ENCODE measurements at places on chromosomes 1 and 21. TPM values are rescaled to one million over a fixed set of nuclear protein-coding genes. Genes with fewer than 3 reads are reported as not detected.

MAP7D1 gene
- total RNA-seq, result 186 TPM

KIAA1614 gene
- total RNA-seq, result 9.8 TPM

NFASC gene
- total RNA-seq, result 29.5 TPM

LYPD8 gene
- total RNA-seq, result not detected

CBR3 gene
- total RNA-seq, result 27.6 TPM

C8B gene
- not detected for total RNA-seq

MNDA gene
- 11.0 TPM for total RNA-seq

MATN1 gene
- total RNA-seq, result 1.5 TPM

ERG gene
- 177 TPM for total RNA-seq

KLF17 gene
- 0.92 TPM for total RNA-seq

SLC22A15 gene
- total RNA-seq, result 11.9 TPM

GRCh38 chr1:211229365-211229759 lies 29.8 kb upstream of the RCOR3 start:
- no peaks in the 10 kb centered on the region for H3K4me1 ChIP-seq
- H3K27ac ChIP-seq, result no peak overlapping the region
- no peak overlapping the region for H3K4me3 ChIP-seq
- no peaks in the 10 kb centered on the region for H3K36me3 ChIP-seq

- peak overlapping the region; percentile 18 for H3K4me3 ChIP-seq
- no peak for DNase-seq
- H3K36me3 ChIP-seq, result no peaks in the 10 kb centered on the region
- H3K27me3 ChIP-seq, result no peaks in the 10 kb centered on the region
These were observed 203.0 kb downstream of the TOMM20 start for GRCh38 chr1:234925440-234926263.

DNA sequence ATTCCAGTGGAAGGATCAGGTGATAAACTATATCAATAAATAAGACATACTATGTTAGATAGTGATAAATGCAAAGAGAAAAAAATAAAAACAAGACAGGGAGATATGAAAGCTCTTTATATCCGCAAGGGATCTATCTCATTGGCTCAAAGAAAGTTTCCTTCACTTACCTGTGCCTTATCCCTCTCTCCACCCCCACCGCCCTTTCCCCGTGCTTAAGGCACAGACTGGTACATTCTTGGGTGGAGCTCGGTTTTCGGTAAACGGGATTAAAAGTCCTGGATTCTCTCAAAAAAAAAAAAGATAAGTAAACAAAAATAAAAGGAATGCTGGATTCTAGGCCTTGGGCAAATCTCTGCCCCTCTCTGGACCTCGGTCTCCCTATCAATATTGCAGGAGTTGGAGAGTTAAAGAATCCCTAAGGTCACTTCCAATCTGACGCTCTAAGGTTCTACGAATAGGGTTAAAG lies 593 bp upstream of the DNAJC16 start:
- H3K27ac ChIP-seq, result peak overlapping the region; percentile 86
- no peaks in the 10 kb centered on the region for H3K27me3 ChIP-seq
- no peak for DNase-seq

GRCh38 chr1:54887665-54888071 lies 673 bp upstream of the DHCR24 start:
- H3K36me3 ChIP-seq, result no peaks in the 10 kb centered on the region
- H3K4me1 ChIP-seq, result peaks cover 23% of the 10 kb centered on the region
- H3K4me3 ChIP-seq, result peak overlapping the region; percentile 95
- H3K27me3 ChIP-seq, result no peaks in the 10 kb centered on the region
- DNase-seq, result no peak

GRCh38 chr21:28811860-28812259 lies 180.8 kb downstream of the LTN1 start:
- no peaks in the 10 kb centered on the region for H3K27me3 ChIP-seq
- H3K4me1 ChIP-seq, result peaks cover 3% of the 10 kb centered on the region
- no peaks in the 10 kb centered on the region for H3K36me3 ChIP-seq
- no peak for DNase-seq

- no peaks in the 10 kb centered on the region for H3K27me3 ChIP-seq
- no peaks in the 10 kb centered on the region for H3K4me1 ChIP-seq
- H3K4me3 ChIP-seq, result no peak overlapping the region
- no peaks in the 10 kb centered on the region for H3K36me3 ChIP-seq
- H3K27ac ChIP-seq, result no peak overlapping the region
- no peak for DNase-seq
These were observed 380.0 kb downstream of the DSCAM start for GRCh38 chr21:40466893-40467483.

DNA sequence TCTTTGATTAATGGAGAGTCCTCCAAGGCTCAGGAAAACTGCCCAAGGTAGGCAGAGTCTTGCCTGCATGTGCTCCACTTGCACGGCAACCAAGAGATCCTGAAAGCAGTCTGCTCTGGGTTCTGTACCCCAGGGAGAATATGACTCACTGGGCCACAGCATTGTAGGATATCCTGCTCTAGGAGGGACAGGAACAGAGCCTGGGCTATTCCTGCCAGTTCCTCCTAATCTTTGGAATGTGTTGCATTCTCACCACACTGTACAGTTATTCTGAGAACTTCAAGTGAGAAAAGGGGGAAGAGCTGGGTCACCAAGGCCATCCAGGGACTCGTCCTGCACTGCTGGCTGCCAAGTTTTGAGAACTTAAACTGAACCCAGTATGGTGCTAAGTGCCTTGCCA lies 278.5 kb downstream of the MATN1 start:
- DNase-seq, result no peak
- no peak overlapping the region for H3K4me3 ChIP-seq
- no peak overlapping the region for H3K27ac ChIP-seq
- no peaks in the 10 kb centered on the region for H3K36me3 ChIP-seq
- H3K27me3 ChIP-seq, result no peaks in the 10 kb centered on the region

GRCh38 chr1:93322349-93322748 lies 23.4 kb upstream of the DR1 start:
- H3K27me3 ChIP-seq, result no peaks in the 10 kb centered on the region
- no peaks in the 10 kb centered on the region for H3K4me1 ChIP-seq
- no peak overlapping the region for H3K27ac ChIP-seq
- no peak overlapping the region for H3K4me3 ChIP-seq
- no peaks in the 10 kb centered on the region for H3K36me3 ChIP-seq

DNA sequence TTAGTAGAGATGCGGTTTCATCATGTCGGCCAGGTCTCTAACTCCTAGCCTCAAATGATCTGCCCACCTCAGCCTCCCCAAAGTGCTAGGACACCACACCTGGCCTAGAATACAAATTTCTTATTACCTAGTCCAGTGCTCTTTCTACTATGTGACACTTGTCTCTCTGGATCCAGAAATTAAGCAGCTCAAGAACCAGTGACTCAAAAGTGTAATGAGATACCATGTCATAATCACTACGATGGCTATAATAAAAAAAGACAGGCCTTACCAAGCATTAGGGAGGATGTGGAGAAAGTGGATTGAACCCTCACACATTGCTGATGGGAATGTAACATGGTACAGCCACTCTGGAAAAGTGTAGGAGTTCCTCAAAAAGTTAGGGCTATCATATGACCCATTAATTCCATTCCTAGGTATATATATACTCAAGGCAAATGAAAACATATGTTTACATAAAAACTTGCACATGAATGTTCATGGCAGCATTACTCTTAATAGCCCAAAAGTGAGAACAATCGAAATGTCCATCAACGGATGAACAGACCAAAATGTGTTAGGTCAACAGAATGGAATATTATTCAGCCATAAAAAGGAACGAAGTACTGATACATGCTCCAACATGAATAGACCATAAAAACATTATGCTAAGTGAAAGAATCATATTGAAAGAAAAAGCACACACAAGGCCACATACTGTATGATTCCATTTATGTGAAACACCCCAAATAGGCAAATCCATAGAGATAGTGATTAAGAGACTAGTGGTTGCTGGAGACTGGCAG lies 8.3 kb downstream of the TEX38 start:
- DNase-seq, result no peak
- peaks cover 51% of the 10 kb centered on the region for H3K36me3 ChIP-seq
- no peaks in the 10 kb centered on the region for H3K4me1 ChIP-seq
- no peak overlapping the region for H3K4me3 ChIP-seq
- H3K27me3 ChIP-seq, result no peaks in the 10 kb centered on the region

DNA sequence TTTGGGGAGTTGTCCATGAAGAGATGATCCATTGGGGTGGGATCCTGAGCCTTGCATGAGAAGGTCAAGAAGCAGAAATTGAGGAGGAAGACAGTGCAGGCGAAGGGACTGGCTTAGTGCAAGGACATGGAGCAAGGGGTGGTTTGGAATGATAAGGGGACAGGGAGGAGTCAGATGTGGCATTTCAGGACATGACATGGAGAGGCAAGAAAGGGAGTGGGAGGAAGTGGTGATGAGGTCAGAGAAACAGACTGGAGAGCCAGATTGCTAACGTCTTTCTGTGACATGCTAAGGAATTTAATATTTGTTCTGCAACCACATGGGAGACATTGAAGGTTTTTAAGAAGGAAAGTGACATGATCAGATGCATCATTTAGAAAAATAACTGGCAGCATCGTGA lies 346.8 kb upstream of the FMN2 start:
- H3K27ac ChIP-seq, result no peak overlapping the region
- no peak for DNase-seq
- H3K27me3 ChIP-seq, result no peaks in the 10 kb centered on the region
- no peak overlapping the region for H3K4me3 ChIP-seq

DNA sequence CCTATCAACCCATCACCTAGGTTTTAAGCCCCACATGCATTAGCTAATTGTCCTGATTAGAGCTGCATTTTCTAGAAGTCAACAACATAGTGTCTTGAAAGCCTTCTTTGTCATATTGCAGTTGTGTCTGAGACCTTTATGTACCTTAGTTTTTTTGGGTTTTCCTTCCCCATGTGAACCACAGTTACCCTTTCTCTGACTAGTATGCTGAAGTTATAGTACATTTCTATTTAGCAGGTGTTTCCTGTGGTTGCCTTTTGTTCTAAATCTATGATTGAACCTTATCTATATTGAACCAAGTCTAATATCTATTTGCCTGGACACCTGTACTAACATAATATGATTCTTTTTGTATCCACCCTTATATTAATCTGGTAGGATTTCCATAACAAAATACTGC lies 135.6 kb downstream of the ST6GALNAC3 start:
- H3K4me1 ChIP-seq, result peaks cover 4% of the 10 kb centered on the region
- H3K36me3 ChIP-seq, result no peaks in the 10 kb centered on the region
- no peak overlapping the region for H3K27ac ChIP-seq
- H3K4me3 ChIP-seq, result no peak overlapping the region
- no peak for DNase-seq

DNA sequence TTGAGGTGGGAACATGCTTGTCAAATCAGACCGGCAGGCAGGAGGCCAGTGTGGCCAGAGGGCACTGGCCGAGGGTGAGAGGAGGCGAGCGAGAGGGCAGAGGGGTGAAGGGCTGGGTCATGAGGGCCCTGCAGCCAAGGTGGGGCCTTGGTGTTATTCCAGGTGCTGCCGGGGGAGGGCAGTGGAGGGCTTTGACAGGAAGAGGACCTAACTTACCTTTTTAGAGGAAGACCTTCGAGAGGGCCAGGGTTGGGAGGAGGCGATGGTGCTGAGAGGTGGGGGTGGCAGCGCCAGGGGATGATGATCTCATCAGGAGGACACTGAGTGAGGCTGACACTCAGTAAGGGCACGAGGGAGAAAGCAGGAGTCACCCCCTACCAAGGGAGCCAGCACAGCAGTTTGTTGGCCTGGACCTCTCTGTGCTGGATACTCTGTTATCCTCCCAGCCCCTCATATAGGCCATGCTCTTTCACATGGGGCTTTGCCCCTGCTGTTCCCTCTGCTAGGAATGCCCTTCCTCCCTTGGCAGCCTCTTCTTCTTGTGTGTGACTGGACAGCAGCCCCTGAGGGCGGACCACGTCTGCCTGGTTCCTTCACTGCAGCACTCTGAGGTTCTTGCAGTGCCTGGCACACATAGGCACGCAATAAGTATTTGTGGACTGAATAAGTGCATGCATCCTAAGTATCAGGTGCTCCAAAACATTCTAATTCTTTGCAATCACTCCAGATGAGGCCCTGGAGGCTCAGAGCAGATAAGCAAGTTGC lies 7.5 kb upstream of the TTC22 start:
- H3K4me3 ChIP-seq, result no peak overlapping the region
- no peak for DNase-seq
- no peaks in the 10 kb centered on the region for H3K36me3 ChIP-seq
- H3K27me3 ChIP-seq, result no peaks in the 10 kb centered on the region
- H3K4me1 ChIP-seq, result peaks cover 4% of the 10 kb centered on the region

GRCh38 chr21:45632637-45633251 lies 10.8 kb upstream of the PCBP3 start:
- no peaks in the 10 kb centered on the region for H3K36me3 ChIP-seq
- H3K4me3 ChIP-seq, result no peak overlapping the region
- no peak overlapping the region for H3K27ac ChIP-seq
- no peaks in the 10 kb centered on the region for H3K27me3 ChIP-seq
- DNase-seq, result no peak

DNA sequence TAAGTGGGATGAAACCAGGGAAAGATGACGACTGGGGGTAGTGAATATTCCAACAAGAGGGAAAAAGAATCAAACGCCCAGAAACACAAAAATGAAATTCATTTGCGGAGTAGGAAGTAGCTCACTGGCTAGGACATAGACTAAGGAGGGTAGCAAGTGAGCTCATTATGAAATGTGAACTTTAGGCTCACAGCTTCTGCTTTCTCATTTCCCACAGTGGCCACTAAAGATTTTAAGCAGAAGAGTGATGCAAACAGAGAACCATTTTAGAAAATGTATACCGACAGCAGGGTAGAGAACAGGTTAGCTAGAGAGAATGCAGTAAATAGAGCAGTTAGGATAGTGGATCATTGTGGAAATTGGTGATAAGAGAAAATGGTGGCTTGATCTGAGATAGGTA lies 3.5 kb downstream of the CD48 start:
- no peaks in the 10 kb centered on the region for H3K27me3 ChIP-seq
- no peak for DNase-seq
- H3K36me3 ChIP-seq, result no peaks in the 10 kb centered on the region
- H3K4me1 ChIP-seq, result no peaks in the 10 kb centered on the region
- H3K4me3 ChIP-seq, result peak overlapping the region; percentile 38

DNA sequence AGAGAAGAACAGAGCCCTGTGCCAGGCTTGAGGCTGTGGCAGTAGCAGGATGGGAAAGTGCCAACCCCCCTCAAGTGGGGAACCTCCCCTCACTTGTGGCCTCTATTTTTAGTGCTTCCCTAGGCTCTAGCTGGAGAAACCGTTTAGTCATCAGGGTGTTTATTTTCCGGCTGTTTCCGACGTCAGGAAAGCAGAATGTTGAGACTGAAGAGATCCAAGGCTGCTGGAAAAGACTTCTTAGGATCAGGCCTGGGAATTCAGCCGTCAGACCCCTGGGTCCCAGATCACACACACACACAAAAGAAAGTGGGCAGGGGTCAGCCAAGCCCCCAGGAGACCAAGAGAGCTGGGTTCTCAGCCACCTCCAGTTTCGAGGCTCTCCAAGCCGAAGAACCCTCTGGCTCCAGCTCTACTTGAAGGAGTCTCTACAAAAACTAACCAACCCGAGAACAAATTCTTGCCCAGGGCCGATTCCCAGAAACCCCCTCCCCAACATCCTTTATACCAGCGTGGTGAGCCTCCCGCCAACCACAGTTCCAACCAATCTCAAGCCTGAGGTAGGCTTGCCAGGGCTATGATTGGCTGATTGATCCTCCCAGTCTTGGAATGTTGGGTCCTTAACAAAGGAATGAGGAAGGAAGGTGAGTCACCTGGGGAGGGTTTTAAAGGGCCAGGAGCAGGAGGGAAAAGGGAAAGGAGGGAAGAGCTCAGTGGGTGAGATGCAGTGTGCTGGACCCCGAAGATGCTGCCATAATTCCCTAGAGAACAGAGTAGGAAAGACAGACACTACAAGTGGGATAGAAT lies 2.5 kb upstream of the MEF2D start:
- H3K27ac ChIP-seq, result peak overlapping the region; percentile 100
- peaks cover 55% of the 10 kb centered on the region for H3K4me1 ChIP-seq
- H3K4me3 ChIP-seq, result peak overlapping the region; percentile 87
- DNase-seq, result peak; percentile 65
- no peaks in the 10 kb centered on the region for H3K27me3 ChIP-seq

- H3K27ac ChIP-seq, result no peak overlapping the region
- H3K36me3 ChIP-seq, result no peaks in the 10 kb centered on the region
- H3K4me1 ChIP-seq, result no peaks in the 10 kb centered on the region
- no peaks in the 10 kb centered on the region for H3K27me3 ChIP-seq
- no peak for DNase-seq
These were observed 496.9 kb downstream of the NEGR1 start for GRCh38 chr1:71785450-71785849.
